GM23248 (cell line): ENCODE measurements at places on chromosomes 4 and X.

- no peak for DNase-seq
Observed at GRCh38 chr4:152211936-152212653, 323.8 kb downstream of the FBXW7 start.

DNA sequence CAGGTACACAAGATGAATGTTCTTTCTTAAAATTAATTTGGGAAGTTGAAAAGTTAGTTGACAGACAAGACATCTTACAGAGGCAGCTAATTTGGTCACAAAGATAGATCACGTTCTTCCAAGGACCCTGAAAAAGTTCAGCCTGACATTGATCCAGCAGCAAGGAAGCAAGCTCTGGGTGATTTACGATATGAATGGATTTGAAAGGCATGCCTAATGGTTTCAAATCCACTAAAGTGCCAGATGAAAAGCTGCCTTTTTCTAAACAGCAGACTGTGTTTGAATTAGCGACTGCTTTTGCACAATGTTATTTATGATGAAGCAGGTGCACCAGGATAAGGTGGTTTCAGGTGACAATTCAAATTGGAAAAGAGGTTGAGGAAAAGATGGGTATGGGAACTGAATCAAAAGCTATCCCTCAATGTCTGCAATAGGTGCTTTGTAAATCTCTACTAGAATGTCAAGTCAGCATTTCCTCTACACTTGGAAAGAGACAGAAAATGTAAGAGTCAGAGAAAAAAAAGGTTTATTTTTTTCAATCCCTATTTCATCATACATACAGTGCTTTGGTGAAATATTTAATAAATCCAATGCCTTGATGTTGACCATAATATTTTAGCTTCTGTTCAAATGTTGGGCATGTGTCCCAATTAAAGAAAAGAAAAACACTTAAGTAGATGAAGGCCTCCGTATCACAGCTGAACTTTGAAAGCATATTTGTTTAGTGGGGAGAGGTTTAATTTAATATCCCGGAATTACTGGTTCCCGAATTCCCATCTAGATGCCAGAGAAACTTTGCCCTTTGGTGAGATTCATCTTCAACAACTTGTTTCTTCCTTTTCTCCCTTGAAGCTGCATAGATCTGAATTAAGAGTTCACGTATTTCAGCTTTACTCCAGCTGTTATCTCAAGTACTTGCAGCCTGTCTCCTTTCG lies 6.0 kb downstream of the RASGEF1B start:
- DNase-seq = no peak

GRCh38 chrX:109952985-109953905 lies 49.7 kb upstream of the TMEM164 start:
- no peak for DNase-seq

- peak; percentile 84 for DNase-seq
Observed at GRCh38 chr4:118729287-118730286, 44.4 kb downstream of the METTL14 start.

- DNase-seq = no peak
Observed at GRCh38 chr4:70842761-70843435, 3.2 kb upstream of the GRSF1 start.

DNA sequence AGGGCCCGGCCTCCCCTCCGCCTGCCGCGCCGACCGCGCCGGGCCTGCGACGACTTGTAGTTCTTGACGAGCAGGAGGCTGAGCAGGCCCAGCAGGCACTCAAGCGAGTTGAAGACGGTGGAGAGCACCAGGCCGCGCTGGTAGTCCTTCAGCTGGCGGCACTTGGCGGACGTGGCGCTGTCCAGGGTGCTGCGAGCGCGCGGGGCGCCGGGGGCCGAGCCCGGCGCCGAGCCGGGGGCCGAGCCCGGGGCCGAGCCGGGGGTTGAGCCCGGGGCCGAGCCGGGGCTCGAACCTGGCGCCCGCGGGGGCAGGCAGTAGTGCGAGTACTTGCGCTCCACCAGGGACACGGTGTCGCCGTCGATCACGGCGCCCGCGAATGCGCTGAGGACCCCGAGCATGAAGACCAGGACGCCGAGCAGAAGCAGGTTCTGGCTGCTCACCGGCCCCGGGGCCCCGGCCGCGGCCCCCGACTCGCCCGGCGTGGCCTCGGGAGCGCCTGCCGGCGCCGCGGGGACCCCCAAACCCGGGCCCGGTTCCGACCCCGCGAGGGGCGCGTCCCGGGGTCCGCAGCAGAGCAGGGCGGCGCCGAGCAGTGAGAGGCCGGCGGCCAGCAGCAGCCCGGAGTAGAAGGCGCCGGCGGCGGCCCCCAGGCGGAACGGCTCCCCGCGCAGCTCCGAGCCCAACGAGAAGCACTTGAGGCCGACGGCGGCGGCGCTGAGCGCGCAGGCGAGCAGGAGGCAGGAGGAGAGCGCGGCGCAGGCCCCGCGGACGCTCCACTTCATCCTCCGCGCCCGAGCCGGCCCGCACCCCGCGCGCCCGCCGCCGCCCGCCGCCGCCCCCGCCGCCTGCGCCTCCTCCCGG lies 584 bp downstream of the TMEM271 start:
- DNase-seq = peak; percentile 74

DNA sequence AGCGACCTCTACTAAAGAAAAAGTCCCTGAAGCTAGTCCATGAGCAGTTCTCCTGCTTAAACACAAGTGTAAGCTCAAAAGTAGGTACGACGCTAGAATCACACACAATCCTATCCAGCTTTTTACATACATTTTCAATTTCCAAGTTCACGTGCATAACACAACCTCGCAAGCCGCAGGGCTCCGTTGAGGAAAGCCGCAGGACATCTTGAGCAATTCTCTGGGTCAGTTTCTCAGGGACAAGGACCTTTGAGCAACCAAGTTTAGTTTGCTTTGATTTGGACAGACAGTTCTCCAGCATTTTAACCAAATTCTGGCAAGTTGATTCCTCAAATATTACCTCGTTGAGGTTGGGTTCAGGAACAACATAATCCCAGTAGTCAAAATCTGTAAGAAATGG lies 2.5 kb downstream of the DDIT4L start:
- no peak for DNase-seq

GRCh38 chr4:74934016-74934831 lies 1.3 kb downstream of the PARM1 start:
- DNase-seq = peak; percentile 57

DNA sequence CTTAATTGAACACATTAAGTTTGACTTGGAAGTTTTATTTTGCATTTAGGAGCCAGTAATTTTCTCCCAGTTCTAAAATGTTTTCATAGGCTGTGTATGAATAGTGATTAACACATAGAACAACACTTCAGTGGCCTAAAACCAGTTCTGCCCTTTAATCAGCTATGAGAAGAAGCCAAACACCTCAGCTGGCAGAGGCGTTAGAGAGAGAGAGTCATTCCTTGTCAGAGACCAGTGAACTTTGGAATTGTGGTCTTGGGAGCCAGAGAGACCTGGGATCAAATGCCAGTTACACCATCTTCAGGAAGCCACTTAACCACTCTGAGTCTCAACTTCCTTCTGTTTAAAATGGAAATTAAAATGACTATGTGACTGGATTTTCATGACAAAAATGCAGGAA lies 39.3 kb upstream of the PRPS2 start:
- no peak for DNase-seq

DNA sequence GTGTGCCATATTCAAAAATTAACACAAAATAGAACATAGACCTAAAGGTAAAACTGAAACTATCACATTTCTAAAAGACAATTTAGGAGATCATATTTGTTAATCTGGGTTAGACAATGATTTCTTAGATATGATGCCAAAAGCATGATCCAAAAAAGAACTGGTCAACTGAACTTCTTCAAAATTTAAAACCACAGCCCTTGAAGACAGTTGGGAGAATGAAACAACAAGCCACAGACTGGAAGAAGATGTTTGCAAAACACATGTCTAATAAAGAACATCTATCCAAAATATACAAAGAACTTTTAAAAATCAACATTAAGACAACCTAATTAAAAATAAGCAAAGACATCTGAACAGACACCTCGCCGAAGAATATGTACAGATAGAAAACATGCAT lies 19.5 kb downstream of the COMMD8 start:
- no peak for DNase-seq

- DNase-seq = no peak
Observed at GRCh38 chrX:15908603-15909290, 54.1 kb upstream of the AP1S2 start.

DNA sequence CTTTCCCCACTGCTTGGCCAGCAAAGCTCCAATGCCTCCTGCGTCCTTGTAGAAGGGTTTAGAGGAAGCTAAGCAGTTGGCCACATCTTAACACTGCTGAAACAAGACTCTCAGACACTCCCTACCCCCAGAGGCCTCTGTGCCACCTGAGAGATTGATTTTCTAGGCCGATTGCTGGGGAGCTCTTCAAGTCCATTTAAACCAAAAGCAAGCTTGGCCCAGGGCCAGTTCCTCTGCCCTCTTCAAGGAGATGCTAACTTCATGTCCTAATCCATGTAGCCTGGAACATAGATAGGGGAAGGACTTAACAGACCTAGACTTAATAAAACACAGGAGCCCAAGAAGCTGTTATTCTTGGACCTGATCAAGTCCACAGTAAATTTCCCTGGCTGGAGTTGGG lies 27.2 kb upstream of the FMR1NB start:
- DNase-seq = no peak

DNA sequence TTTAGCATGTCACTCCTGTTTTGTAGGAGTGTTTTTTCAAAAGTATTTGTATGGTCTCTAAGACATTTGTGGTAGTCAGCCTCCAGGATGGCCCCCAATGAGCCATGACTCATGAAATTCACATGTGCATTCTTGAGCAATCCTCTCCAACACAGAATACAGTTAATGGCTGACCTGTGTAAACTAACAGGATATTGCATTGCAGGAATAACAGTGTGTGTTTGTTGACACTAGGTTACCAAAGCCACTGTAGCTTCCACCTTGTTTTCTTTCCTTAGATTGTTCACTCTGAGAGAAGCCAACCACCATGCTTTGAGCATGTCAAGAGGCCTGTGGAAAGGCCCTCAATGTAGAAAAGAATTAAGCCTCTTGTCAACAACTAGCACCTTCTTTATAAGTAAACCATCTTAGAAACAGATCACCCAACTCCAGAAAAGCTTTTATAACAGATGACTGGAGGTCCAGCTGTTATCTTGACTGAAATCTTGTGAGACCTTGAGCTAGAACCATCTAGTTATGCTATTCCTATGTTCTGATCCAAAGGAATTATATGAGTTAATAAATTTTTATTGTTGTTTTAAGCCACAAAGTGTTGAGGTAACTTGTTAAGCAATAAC lies 28.5 kb downstream of the TBCK start:
- peak; percentile 86 for DNase-seq

- no peak for DNase-seq
Observed at GRCh38 chr4:37415845-37416369, 171.4 kb downstream of the NWD2 start.

DNA sequence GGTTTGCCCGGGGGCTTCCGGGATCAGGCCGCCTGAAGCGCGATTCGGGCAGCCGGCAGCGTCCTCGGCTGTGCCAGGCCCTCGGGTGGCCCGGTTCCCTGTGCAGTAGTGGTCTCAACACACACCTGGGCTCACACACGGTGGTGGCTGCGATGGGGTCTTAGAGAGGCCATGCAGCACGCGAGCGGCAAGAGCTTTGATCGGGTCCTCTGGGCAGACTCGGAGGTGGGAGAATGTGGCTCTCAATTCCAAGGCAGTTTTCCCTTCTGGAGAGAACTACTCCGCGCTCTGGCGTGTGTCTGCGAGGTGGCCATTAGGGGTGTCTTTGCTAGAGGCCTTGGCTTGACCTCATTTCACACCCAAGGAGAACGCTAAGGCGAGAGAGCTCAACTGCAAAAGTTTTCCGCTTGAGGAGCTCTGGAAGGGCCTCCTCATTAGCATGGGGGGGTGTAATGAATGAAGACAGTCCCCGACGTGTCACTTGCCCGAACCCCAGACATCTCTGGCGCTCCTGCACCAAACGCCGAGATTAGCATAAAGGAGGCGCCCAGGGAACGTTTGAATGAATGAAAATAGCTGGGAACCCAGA lies 771 bp upstream of the RBPJ start:
- peak; percentile 69 for DNase-seq

DNA sequence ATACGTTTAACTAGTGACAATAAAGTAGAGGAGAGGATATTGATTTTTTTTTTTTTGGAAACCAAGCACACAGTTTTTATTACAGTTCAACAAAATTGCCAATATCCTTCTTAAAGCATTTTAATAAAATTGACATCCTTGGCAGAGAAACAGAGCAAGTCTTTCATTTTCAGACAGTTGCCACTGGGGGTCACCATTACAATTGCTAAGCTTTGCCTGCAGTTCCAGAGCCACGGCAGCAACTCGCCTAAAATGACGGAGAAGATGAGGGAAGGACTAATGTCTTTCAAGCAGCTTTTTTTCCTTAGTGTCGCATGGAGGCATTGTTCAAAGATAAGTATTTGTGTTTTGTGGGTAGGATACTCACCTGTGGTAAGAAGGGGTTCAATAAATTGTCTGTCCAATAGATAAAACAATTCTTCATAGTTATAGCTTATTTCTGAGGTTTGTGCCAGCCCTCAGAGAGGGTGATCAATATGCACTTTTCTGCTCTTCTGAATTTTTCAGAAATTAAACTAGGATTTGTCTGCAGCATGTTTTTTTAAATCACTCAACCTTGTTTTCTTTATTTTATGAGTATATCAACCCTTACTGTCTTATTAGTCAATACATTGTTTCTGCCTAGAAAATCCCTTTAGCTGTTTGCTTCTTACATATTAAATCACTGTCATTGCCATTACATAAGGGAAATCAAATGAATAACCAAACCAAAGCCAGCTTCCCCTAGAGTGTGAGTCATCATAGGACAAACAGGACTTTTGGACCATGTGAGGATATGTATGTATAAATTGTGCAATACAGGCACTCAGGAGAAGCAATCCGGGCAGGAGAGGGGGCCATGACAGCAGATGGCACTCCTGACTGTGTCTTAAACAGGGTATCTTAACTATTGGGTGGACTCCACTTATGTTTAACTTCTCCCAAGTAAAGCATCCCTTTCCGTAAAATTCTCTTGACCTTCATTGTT lies 508.1 kb upstream of the ARX start:
- DNase-seq = peak; percentile 5

- no peak for DNase-seq
Observed at GRCh38 chr4:154160519-154161301, 330.9 kb downstream of the DCHS2 start.

GRCh38 chrX:46408553-46409407 lies 136.4 kb downstream of the ZNF674 start:
- peak; percentile 68 for DNase-seq

DNA sequence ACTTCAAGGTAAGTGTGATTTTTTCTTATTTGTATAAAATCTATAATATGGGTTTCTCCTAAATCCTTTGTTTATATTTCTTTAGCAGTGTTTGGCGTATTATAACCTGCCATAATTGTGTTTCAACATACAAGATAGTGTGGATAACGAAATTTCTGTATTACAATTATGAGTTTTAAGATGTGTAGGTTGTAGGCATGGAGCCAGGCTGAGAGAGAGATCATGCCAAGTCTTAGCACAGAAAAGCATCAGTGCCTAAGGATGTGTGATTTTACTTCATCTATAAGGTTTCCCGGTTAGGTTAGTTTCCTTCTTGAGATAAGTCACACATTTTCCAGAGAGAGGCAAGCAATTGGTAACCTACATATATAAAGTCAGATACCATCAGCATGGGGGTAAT lies 161.2 kb downstream of the RAPGEF2 start:
- DNase-seq = no peak

- peak; percentile 65 for DNase-seq
Observed at GRCh38 chr4:144582105-144582850, 63.7 kb upstream of the HHIP start.
